Left kidney (tissue), 8 donors: ENCODE measurements at places on chromosomes 2 and 18.

GRCh38 chr2:159505196-159505595 lies 111.2 kb downstream of the BAZ2B start:
- DNase-seq = no peak

DNA sequence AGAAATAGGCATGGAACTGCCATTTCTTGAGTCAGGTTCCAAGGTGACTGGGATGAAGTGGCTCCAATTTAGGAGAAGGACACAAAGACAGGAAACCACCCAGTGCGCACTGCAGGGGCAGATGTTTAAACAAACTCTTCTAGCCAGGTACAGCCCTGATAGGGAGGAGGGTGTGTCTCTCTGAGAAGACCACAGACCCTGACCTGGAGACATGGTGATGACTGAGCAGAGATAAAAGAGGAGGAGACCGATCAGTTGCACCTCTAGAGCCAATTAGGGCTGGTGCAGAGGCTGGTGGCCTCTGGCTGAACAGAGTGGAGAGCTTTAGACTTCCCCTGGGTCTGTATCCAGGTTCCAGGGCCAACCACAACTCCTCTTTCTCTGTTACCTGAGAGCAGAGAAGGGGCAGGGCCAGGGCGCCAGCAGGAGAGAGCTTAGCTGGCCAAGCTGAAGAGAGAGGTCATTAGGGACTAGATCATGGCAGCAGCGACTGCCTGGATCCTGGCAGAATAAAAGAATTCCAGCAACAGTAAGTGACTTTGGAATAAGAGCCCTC lies 5.4 kb upstream of the SPOPL start:
- no peak for DNase-seq

DNA sequence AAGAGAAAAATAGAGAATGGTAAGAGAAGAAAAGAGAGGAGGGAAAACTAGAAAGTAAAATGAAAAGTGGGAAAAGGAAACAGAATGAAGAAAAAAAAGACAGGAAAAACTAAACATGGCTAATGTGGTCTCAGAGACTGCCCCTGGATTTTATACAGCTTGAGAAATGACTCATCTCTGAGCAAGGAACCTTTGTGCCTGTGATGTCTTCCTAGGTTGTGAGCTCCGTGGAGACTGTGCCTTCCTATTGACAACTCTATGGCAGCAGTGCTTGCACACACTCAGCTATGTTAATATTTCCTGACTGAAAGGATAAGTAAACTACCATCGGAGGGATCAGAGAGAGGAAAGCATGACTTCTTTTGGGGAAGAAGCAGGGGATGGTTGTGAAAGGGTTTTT lies 203.8 kb downstream of the RDH14 start:
- DNase-seq = no peak

DNA sequence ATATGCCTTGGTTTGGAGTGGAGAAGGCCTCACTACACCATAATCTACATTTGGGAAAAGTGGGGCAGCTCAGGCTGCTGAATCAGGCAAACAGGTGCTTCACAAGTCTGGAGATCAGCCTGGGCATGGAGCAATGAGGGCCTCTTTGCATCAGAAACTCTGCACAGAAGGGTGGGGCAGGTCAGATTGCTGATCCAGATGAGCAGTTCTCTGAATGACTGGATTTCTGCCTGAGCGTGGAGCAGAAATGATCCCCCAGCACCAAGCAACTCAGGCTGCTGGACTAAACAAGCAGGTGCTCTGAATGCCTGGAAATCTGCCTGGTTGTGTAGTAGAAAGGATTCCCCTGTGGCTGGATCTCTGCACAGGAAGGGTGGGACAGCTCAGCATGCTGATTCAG lies 605.3 kb upstream of the ZNF804A start:
- DNase-seq = no peak

DNA sequence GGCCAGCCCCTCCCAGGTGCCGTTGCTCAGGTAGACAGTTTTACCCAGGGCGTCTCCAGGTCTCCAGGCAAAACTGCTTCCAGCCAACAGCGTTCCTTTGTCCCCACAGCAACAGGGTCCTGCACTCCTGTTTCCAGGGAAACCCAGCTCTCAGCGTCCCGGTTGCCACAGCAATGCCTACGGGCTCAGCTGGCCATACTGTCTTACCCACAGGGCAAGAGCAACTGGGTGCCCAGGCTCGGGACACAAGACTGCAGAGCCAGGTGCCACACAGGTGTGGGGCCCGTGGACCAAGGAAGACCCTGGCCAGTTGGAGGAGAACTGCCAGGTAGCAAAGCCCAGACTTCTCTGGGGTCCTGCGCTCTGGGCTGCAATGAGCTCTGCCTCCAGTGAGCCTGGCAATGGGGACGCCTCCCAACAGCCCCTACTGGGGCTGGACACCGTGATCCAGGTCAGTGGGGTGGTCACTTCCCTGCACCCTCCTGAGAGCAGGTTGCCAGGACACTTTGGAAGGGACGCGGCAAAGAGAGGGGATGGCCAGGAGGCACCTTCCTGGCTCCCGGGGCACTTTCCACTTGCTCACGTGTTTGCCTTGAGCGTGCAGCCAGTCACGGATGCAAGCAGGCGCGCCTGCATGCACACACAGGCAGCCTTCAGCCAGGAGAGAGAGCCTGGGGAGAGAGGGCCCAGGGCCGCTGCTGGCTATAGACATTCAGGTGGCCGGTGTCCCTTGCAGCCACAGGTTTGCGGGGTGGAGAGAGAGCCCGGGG lies at the start of gene CROCC2:
Gene CROCC2 (plus strand): TSS at position 196 of the 770 bp plus-strand sequence. CDS start 178 bp downstream, at position 374.
- no peak for DNase-seq

GRCh38 chr2:26380281-26380680 lies 21.4 kb upstream of the DRC1 start:
- no peak for DNase-seq

DNA sequence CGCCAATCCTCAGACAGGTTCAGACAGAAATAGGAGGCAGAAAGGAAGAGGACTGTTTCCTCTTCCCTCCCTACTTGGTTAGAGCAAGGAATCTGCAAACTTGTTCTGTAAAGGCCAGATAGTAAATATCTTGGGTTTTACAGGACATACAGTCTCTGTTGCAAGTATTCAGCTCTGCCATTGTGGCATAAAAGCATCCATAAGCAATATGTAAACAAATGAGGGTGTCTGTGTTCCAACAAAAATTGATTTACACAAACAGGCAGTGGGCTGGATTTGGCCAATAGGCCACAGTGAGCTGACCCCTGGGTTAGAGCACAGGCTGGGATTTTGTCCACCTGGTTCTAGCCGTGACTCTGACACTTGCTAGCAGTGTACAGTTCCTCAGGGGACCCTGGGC lies 89.4 kb downstream of the NRP2 start:
- DNase-seq = no peak

- DNase-seq = no peak
These were observed 34.2 kb downstream of the GRHL1 start for GRCh38 chr2:9985531-9986328.

DNA sequence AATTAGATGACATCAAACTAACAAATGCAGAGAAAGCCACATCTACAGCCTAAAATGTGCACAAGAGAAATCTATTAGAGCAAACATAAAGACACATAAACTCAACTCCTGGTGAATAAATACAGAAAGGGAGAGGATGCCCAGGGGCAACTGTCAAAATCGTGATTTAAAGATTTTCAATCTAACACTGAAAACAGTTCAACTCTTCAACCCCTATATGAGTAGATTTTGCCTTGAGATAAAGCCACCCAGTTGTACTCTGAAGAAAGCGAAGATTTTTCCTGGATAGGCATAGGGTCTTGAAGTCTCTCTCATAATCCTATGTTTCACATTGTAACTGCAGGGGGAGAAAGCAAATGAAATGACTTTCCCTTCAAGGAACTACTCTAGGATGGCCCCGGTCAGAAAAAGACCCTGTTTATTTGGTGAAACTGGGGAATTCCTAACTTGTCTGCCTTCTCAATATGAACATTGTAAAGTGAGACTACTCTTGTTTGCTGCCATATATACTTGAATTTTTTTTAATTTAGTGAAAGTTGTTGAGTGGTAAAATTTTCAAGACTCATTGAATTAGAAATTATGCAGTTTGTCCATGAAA lies 226.7 kb downstream of the ERBB4 start:
- no peak for DNase-seq
